ENCODE measurements at places on chromosomes 6 and 20. TPM values are rescaled to one million over a fixed set of nuclear protein-coding genes. Genes with fewer than 3 reads are reported as not detected.
A peak's percentile ranks its signal among the peaks of the same experiment; 100 is the strongest.

Gene DOK5
- 3.9 TPM for total RNA-seq

Gene SAMD5
- total RNA-seq = not detected

Gene KIF25
- total RNA-seq = not detected

Gene HEBP2
- total RNA-seq = 27.4 TPM

Gene C6orf58
- total RNA-seq = not detected

Gene SMOC2
- not detected for total RNA-seq

GRCh38 chr6:79302341-79302740, 67.9 kb upstream of the HMGN3 start:
- H3K27me3 ChIP-seq = peaks cover 8% of the 10 kb centered on the region
- H3K4me3 ChIP-seq = no peak overlapping the region
- no peak overlapping the region for H3K27ac ChIP-seq
- no peak for DNase-seq
- no peaks in the 10 kb centered on the region for H3K36me3 ChIP-seq
- H3K4me1 ChIP-seq = no peaks in the 10 kb centered on the region

DNA sequence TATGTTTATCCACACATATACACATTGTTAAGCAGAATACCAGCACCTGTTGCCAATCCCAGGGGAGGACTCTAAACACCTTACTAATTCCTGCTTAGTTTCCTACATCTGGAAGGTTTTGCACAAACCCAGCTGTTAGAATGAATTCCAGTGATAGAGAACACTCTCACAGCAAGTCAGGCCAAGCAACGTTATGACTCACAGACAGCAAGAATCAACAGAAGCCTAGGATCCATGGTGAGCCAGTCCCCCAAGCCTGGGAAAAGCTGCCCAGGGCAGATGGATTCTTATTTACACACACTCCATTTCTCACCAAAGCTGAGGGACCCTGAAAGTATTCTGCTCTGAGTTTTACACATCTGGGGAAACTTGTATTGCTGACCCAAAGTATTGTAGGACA, 291.7 kb downstream of the SLC35F1 start:
- H3K4me3 ChIP-seq = no peak overlapping the region
- H3K4me1 ChIP-seq = no peaks in the 10 kb centered on the region
- H3K27me3 ChIP-seq = peaks cover 3% of the 10 kb centered on the region

DNA sequence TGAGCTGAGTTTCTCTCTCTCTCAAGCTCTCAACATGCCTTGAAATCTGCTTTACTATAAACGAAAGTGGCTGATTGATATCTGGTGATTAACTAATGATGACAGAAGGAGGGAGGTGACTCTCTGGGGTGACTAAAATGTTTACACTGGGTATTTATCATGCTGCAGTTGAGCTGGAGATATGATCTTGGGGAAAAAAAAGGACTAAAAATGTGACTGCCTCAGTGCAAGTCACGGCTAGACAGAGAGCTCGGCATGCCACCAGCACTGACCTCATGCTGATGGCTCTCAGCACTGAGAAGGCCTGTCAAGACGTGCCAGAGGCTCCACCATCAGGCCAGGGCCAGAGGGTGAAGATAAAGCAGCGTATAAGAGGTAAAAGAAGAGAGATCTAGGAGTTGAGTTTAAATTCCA, 103.1 kb upstream of the SPACA1 start:
- no peak for DNase-seq
- H3K36me3 ChIP-seq = no peaks in the 10 kb centered on the region
- H3K27me3 ChIP-seq = peaks cover 10% of the 10 kb centered on the region
- H3K27ac ChIP-seq = no peak overlapping the region
- H3K4me1 ChIP-seq = no peaks in the 10 kb centered on the region

DNA sequence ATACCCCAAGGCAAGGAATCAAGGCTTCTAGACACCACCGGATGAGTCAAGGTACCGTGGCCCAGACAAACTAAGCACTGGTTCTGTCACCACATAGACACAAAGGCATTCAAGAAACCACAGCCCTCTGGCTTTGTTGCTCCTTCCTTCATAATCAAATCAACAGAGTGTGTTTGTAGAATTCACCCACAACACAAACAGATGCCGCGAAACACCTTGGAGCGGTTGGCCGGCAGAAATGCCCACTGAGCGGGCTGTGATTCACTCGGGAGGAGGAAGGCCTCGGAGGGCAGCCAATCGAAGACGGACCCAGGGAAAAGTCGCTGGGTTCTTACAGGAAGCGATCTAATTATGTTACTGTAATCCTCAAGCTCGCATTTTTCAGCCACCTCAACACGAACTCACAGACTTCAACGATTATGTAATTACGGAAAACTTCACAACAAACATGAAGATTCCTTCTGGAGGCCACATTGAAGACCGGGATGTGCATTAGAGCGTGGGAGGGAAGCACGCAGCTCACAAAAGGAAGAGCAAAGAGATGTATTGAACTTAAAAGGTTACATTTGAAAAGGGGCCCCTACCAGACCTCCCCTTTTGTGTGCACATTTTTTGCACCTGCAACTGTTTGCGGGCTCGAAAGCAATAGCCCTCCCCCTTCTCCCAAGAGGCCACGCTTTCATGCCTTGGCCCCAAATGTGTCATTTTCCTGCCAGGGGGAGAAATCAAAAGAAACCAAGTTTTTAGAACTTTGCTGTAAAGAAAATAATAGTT, 184.7 kb upstream of the PREP start:
- no peak for DNase-seq
- peaks cover 20% of the 10 kb centered on the region for H3K4me1 ChIP-seq
- H3K27ac ChIP-seq = peak overlapping the region; percentile 67
- no peaks in the 10 kb centered on the region for H3K27me3 ChIP-seq
- peaks cover 1% of the 10 kb centered on the region for H3K36me3 ChIP-seq

- H3K4me1 ChIP-seq = peaks cover 27% of the 10 kb centered on the region
- no peaks in the 10 kb centered on the region for H3K36me3 ChIP-seq
- H3K27ac ChIP-seq = no peak overlapping the region
- peaks cover 9% of the 10 kb centered on the region for H3K27me3 ChIP-seq
These were observed 113.9 kb upstream of the TMEM170B start for GRCh38 chr6:11423667-11424066.

DNA sequence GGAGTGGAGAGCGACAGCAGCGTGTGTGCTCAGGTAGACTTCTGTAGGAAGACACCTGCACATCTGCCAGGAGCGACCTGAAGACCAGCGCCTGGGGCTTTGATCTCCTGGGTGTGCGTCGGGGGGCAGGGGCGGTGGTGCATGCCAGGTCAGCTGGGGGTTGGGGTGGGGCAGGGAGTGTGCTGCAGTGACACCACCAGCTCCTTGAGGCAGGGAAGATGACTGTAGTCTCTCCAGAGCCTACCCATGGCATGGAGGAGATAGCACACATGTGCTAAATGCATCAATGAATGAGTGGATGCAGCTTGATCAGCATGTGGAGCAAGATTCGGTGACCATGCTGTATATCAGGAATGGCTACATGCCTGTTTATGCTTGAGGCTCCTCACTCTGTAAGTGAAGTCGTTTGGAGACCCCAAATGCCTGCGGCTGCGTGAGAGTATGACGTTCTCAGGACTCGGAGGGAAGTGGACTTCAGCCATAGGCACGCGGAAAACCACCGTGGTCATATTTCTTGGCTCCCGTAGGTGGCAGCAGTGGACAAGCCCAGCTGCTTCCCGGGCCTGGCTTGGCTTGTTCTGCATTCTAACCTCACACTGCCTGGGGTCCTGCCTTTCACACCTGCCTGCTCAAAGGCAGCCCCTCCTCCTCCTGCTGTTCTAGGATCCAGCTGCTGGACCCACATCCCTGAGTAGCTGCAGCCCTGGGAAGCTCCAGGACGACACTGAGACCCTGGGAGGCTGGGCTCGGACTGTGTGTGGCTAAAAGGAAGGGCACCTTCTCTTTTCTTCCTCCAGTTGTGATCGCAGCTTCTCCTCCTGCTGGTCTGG, 39.4 kb upstream of the KCNK16 start:
- H3K4me1 ChIP-seq = peaks cover 3% of the 10 kb centered on the region
- no peak overlapping the region for H3K4me3 ChIP-seq
- H3K27ac ChIP-seq = no peak overlapping the region

GRCh38 chr20:768426-768978, at the start of gene SLC52A3:
TSS of gene SLC52A3 (minus strand) at chr20:768500. CDS start at chr20:765774, 2,726 bp downstream.
- no peak within 1 kb of the TSS for H3K27ac ChIP-seq
- H3K36me3 ChIP-seq = no peaks in the 10 kb centered on the region
- DNase-seq = peak; percentile 28
- no peak within 1 kb of the TSS for H3K4me3 ChIP-seq

GRCh38 chr6:125764121-125764671, 14.8 kb downstream of the HEY2 start:
- DNase-seq = no peak
- H3K27ac ChIP-seq = no peak overlapping the region
- H3K4me3 ChIP-seq = no peak overlapping the region
- peaks cover 28% of the 10 kb centered on the region for H3K27me3 ChIP-seq
- no peaks in the 10 kb centered on the region for H3K4me1 ChIP-seq

- H3K27ac ChIP-seq = no peak overlapping the region
- H3K27me3 ChIP-seq = no peaks in the 10 kb centered on the region
- H3K4me1 ChIP-seq = no peaks in the 10 kb centered on the region
- no peak for DNase-seq
- no peaks in the 10 kb centered on the region for H3K36me3 ChIP-seq
These were observed 94.7 kb downstream of the PTPRT start for GRCh38 chr20:43095034-43095433.

DNA sequence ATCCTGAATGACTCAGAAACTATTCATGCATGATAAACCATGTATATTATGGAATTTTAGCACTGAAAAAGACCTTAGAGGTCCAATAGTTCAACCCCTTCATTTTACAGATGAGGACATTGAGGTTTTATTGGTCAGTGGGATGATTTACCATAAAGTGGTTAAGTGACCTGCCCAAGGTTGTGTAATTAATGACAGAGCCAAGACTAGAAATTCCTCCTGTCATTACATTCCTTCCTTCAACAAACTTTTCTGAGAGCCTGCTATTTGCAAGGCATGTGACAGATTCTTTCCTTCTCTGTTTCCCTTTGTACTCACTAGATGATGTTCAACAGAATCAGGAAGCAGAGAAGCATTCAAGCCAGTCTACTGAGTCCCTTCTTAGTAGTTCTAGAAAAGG, 170.7 kb upstream of the KCNK16 start:
- H3K4me1 ChIP-seq = no peaks in the 10 kb centered on the region
- no peak for DNase-seq
- H3K27ac ChIP-seq = no peak overlapping the region
- no peak overlapping the region for H3K4me3 ChIP-seq

DNA sequence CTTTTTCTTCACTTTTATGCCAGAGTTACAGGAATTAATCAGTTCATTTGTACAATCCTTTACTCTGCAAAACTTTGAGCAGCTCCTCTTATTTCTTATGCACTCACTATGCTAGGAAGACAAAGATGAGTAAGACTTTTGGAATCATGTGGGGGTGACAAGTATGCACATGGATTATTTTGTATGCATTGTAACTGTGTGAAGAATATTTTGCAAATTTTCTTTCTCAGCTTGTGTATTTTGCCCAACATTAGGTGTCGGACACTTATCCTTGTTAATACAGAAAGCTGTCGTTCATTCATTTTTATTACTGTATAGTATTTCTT, 88.6 kb downstream of the PPP1R14C start:
- peaks cover 20% of the 10 kb centered on the region for H3K27me3 ChIP-seq
- H3K27ac ChIP-seq = no peak overlapping the region
- H3K4me1 ChIP-seq = peaks cover 5% of the 10 kb centered on the region
- H3K4me3 ChIP-seq = no peak overlapping the region
- DNase-seq = no peak

- H3K4me3 ChIP-seq = no peak overlapping the region
- H3K27ac ChIP-seq = no peak overlapping the region
- no peak for DNase-seq
- no peaks in the 10 kb centered on the region for H3K36me3 ChIP-seq
- H3K27me3 ChIP-seq = no peaks in the 10 kb centered on the region
- peaks cover 14% of the 10 kb centered on the region for H3K4me1 ChIP-seq
These were observed 13.4 kb downstream of the PHACTR2 start for GRCh38 chr6:143691155-143691554.

- peaks cover 7% of the 10 kb centered on the region for H3K27me3 ChIP-seq
- DNase-seq = no peak
- no peaks in the 10 kb centered on the region for H3K36me3 ChIP-seq
- peaks cover 7% of the 10 kb centered on the region for H3K4me1 ChIP-seq
These were observed 10.2 kb upstream of the SRPK1 start for GRCh38 chr6:35931120-35931561.

- peaks cover 31% of the 10 kb centered on the region for H3K4me1 ChIP-seq
- no peaks in the 10 kb centered on the region for H3K27me3 ChIP-seq
- no peak overlapping the region for H3K27ac ChIP-seq
- peaks cover 8% of the 10 kb centered on the region for H3K36me3 ChIP-seq
- no peak for DNase-seq
These were observed 29.6 kb downstream of the QKI start for GRCh38 chr6:163444077-163444476.

GRCh38 chr20:400128-400453, 8.0 kb upstream of the RBCK1 start:
- DNase-seq = no peak
- no peak overlapping the region for H3K4me3 ChIP-seq
- peaks cover 15% of the 10 kb centered on the region for H3K4me1 ChIP-seq
- no peak overlapping the region for H3K27ac ChIP-seq

- DNase-seq = no peak
- peaks cover 91% of the 10 kb centered on the region for H3K4me1 ChIP-seq
- peak overlapping the region; percentile 72 for H3K27ac ChIP-seq
- peaks cover 67% of the 10 kb centered on the region for H3K36me3 ChIP-seq
- H3K27me3 ChIP-seq = no peaks in the 10 kb centered on the region
These were observed 10.4 kb downstream of the PLCG1 start for GRCh38 chr20:41147767-41148191.

GRCh38 chr6:154440022-154440421, 70.5 kb downstream of the CNKSR3 start:
- no peak for DNase-seq
- H3K4me3 ChIP-seq = no peak overlapping the region
- H3K36me3 ChIP-seq = no peaks in the 10 kb centered on the region
- peaks cover 3% of the 10 kb centered on the region for H3K27me3 ChIP-seq

DNA sequence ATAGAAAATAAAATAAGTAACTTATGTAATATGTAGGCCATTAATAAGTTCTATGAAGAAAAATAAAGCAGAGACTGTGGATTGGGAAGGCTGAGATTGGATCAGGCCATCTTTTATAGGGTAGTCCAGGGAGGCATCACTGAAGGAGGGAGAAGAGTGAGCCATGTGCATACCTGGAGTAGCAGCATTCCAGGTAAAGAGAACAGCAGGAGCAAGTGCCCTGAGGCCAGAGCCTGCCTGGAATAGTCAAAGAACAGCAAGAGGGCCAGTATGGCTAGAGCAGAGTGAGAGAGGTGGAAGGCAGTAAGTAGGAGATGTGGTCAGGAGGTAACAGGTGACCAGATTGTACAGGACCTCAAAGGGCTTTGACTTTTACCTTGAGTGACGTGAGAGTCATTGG, 112.1 kb downstream of the EPM2A start:
- no peaks in the 10 kb centered on the region for H3K27me3 ChIP-seq
- H3K36me3 ChIP-seq = peaks cover 14% of the 10 kb centered on the region
- H3K4me1 ChIP-seq = no peaks in the 10 kb centered on the region
- no peak for DNase-seq
- H3K27ac ChIP-seq = no peak overlapping the region
- no peak overlapping the region for H3K4me3 ChIP-seq

Data from activated naive CD8-positive, alpha-beta T cell treated with anti-CD3 and anti-CD28 coated beads for 36 hours (primary cell).